Sigmoid colon (tissue), 7 donors: ENCODE measurements at places on chromosomes 11 and 22. TPM values are rescaled to one million over a fixed set of nuclear protein-coding genes. Genes with fewer than 3 reads are reported as not detected.

OAF gene
- polyA plus RNA-seq, result 74.7 TPM

DNA sequence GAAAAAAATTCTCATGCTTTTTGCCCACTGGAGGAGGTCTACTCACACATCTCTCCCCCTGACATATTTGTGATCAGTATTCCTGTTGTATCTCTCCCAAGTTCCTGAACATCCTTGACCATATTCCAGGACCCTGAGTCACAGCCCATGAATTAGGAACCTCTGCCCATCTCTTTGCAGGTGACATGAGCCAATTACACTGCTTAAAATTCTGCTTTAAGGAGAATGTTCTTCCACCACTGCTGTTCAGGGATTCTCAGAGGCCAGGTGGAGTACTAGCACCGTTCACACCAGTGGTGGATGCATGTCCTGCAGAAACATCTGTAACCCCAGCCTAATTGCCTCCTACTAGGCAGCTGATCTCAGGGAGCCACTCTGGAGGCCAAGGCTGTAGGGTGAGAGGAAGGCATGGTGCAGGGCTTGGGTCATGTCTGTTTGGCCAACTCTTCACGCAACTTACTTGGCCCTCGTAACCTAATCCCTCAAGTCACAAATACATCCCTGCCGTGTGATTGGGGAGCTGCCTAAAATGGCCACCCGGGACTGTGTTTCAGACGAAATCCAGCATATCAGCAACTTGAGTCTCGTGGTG, 104.8 kb downstream of the GGTLC2 start:
- no peak overlapping the region for H3K4me3 ChIP-seq
- H3K36me3 ChIP-seq, result no peaks in the 10 kb centered on the region
- H3K4me1 ChIP-seq, result no peaks in the 10 kb centered on the region
- no peak for DNase-seq
- no peak overlapping the region for H3K27ac ChIP-seq

GRCh38 chr11:132373405-132374143, 1003.2 kb downstream of the NTM start:
- no peaks in the 10 kb centered on the region for H3K4me1 ChIP-seq
- no peak for DNase-seq
- no peak overlapping the region for H3K27ac ChIP-seq
- H3K27me3 ChIP-seq, result no peaks in the 10 kb centered on the region

DNA sequence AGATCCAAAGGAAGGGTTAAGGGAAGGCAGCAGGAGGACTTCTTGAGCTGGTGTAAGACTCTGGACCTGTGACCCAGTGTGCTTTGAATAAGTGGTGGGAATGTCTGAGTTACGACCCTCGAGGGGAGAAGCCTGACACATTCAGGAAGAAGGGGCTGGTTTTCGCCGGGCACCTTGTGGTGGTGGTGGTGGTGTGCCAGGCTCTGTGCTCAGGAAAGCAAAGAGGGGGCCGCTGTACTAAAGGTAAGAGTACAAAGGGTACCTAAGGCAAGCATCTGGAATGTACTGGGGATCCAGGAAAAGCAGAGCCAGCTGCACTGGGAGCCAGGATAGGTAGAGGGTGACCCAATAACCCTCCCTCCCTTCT, 6.3 kb downstream of the KLHL35 start:
- no peaks in the 10 kb centered on the region for H3K4me1 ChIP-seq
- no peak for DNase-seq
- H3K36me3 ChIP-seq, result no peaks in the 10 kb centered on the region
- peaks cover 32% of the 10 kb centered on the region for H3K27me3 ChIP-seq
- no peak overlapping the region for H3K27ac ChIP-seq

DNA sequence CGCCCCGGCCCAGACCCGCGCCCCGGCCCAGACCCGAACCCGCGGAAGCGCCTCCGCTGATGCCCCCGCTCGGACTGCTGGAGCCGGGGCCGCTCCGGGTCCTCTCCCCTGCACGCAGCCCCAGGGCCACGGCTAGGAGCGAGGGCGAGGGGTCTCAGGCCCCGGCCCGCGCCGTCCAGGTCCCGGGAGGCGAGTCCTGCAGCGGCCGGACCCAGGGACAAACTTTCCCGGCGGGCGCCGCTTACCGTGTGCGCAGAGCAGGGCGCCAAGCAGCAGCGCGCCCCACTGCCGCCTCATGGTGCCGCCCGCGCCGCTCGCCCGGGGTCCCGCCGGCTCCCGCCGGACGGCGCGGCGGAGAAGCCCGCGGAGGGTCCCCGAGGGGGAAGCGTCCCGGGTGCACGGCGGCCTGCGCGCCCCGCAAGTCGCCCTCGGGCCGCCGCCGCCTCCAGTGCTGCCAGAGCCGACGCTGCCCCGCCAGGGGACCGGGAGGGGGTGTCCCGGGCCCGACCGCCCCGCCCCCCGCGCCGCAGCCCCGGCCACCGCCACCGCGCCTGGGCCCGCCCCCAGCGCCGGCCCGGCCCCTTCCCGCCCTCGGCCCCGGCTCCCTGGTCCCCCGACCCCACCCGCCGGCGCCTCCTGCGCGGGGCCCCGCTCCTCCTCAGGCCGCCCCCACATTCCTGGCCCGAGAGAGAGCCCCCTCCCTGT, at the start of gene LRP4:
LRP4 (minus strand) TSS at position 468 of the 705 bp plus-strand sequence; CDS start at position 297, 171 bp downstream.
- DNase-seq, result peak; percentile 68
- H3K4me1 ChIP-seq, result peaks cover 64% of the 10 kb centered on the region

SLC15A3 gene
- polyA plus RNA-seq, result 21.3 TPM
